ENCODE measurements at places on chromosomes 5 and 9.

- no peak for DNase-seq
Observed at GRCh38 chr9:131657940-131658339, 81.9 kb downstream of the RAPGEF1 start.

DNA sequence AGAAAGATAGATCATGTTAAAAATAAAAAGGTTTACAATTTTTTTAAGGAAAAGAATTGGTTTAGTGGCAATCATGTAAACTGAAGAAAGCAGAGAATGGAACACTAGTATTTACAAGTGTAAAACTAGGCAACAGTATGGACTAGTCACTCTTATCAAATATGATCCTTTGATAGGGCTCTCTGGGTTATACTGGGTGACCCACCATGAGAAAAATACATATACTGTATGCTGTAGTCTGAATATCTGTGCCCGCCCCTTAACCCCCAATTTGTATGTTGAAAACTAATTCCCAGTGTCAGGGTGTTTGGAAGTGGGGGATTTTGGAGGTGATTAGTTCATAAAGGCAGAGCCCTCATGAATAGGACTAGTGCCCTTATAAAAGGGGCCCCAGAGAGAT is 236.8 kb upstream of the TARS1 start:
- no peak for DNase-seq

DNA sequence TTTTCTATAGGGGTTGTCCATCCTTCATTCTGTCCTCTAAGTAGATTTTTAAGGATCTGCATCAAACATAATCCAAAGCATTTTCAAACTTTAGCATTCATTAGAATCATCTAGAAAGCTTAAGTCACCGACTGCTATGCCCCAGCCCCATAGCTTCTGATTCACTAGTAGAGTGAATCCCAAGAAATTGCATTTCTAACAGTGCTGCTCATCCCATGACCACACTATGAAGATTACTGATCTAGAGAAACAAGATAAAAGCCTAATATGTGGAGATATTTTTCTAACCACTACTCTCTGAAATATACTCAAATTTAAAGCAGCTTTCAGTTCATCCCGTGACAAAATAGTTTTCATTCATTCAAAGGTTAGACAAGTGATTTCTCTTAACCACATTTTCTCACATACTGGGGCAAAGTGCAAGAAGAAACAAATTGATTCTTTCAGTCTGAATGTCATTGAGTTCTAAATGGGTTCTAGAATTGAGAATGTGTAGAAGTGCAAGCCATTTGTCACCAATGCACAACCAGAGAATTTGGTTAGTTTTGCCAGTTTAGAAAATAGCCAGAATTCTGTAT is 286.9 kb upstream of the CD180 start:
- no peak for DNase-seq

DNA sequence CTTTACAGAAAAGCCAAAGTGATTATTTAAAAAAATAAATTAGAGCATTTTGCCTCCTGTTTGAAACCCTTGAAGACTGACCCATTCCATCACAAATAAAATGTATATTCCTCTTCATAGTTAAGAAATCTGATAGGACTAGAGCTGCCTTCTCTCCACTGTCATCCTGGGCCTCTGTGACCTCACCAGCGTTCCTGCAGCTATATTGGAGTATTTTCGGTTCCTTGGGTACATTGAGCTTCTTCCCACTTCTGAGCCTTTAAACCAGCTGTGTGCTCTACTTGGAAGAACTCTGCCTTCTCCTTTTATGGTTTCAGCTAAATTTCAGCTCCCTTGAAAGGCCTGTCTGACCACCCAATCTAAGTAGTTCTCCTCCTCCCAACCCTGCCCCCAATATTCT is 99.1 kb upstream of the ABCA1 start:
- DNase-seq = no peak

GRCh38 chr9:130325921-130326320 is 60.4 kb downstream of the HMCN2 start:
- no peak for DNase-seq

DNA sequence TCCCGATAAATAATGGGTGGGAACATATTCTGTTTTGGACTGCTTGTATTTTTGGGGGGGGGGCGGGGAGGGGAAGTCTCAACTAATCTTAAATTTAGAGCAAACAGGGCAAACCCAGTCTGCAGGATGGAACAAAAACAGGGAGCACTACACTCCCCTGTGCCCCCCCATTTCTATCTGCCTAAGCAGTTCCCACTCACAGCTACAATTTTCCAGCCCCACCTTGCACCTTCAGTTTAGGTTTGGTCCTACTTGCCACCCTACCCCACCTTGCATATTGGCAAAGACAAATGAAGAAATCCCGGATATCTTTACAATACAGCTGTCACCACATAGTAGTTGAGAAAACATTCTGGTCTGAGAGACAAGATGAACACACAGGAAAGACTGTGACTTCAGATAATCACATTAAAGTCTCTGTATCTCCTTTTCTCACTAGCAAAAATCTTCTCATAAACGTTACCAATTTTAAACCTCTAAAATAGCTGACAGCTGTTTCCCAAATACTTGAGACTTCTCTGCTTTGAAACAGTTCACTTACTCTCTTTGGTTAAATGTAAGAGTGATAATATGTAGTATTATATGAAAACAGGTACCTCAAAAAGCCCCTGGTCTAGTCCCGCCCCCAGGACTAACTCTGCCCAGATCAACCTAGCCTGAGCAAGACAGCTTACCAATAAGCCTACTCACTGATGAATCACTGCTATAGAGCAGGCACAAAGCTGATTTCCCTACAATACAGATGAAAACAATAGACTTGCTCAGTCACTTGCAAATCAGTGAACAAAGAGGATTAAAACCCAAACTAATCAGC is 5.2 kb upstream of the RAPGEF6 start:
- DNase-seq = no peak

GRCh38 chr5:175356428-175356827 is 87.6 kb downstream of the DRD1 start:
- no peak for DNase-seq

GRCh38 chr9:70044490-70045307 is 1.1 kb downstream of the MAMDC2 start:
- DNase-seq = no peak

- no peak for DNase-seq
Observed at GRCh38 chr5:172595596-172596455, 45.2 kb upstream of the NEURL1B start.

DNA sequence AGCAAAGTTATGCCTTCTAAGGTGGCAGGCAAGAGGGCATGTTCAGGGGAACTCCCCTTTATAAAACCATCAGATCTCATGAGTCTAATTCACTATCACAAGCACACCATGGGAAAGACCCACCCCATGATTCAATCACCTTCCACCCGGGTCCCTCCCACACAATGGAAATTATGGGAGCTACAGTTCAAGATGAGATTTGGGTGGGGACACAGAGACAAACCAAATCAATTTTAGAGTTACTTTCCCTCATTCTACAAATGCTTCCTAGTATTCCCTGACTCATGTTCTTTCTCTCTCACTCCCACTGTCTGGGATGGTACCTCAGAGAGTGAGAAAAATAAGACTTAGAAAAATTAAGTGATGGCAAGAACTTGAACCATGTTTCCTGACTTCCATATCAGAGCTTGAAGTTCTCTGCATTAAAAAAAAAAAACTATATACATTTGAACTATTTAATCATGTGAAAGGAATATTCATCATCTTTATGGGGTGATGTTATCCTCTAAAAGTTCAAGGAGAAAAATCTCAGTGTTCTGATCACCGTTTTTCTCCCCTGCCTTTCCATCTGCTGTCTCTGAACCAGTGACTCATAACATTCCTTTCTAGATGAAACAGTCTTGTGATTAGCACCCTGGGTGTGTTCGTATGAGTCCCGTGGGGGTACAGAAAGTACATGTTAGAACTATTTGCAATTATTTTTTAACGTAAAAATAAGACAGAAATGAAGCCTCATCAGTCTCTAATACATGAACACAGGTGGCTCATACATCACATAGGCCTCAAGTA is 282.9 kb downstream of the SLF1 start:
- DNase-seq = no peak

- no peak for DNase-seq
Observed at GRCh38 chr5:9653811-9654210, 23.7 kb upstream of the TAS2R1 start.

GRCh38 chr9:19788152-19788551 is 685 bp downstream of the SLC24A2 start:
- DNase-seq = no peak

DNA sequence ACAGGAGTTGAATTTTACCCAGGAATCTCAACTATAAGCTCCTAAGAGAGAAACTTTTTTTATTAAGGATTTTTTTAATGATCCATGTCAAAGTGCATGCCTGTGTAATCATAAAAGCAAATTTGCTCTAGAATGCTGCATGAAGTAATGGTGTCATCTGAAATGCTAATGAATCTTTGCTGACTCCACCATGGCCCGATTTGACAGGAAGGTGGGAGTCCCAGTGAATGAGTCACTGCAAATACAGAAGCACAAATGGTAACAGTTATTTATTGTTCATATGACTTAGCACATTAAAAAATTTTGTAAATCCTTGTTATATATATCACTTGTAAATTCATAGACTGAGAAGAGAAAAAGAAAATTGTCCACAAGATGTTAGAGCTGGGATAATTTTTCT is 341.3 kb downstream of the RASEF start:
- no peak for DNase-seq

DNA sequence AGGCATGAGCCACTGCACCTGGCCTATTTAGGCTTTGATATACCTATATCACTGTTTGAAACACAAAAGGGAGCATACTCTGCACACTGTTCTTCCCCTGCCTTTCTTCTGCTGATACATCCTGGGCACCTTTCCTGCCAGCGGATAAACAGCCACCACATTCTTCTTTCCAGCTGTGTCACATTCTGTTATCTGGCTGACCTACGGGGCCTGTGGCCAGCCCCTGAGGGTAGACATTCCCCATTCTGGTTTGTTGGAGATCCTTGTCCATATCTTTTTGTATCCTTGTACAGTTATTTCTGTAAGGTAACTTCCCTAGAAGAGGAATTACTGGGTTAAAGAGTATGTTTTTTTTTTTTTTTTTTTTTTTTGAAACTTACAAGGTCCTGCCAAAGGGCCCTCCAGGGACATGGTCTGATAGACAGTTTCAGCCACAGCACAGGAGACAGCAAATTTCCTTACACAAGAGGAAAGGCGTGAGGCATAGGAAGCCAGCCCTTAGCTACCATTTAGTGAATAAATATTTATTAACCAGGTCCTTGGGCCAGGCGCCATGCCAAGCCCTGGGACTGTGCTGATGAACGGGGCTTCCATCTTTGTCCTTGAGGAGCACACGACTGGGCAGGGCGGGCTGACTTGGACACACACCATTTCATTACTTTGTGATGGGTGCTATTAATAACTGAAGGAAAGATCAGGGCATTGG is 57.8 kb downstream of the ERGIC1 start:
- no peak for DNase-seq

DNA sequence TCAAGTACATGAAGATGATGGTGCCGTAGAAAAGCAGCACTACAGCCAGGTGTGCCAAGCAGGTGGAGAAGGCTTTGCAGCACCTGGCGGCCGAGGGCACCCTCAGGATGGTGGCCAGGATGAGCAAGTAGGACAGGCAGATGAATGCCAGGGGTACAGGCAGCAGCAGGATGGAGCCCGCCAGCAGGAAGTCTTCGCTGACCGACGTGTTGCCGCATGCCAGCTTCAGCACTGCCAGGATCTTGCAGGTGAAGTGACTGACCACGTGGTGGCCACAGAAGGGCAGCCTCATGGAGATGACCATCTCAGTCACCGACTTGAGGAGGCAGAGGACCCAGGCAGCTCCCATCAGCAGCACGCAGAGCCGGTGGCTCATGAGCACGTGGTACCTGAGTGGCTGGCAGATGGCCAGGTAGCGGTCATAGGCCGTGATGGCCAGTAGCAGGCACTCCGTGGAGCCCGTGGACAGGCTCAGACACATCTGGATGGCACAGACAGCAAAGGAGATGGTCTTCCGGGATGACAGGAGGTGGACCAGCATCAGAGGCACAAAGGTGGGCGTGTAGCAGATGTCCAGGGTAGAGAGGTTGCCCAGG is 482 bp downstream of the OR13J1 start:
- DNase-seq = no peak

All from stimulated activated CD8-positive, alpha-beta memory T cell treated with anti-CD3 and anti-CD28 coated beads, Interleukin-7, amount 100 ng/mL, for 1 hour (primary cell).